CD4-positive, alpha-beta memory T cell (primary cell): ENCODE measurements at places on chromosomes 5 and 9. TPM values are rescaled to one million over a fixed set of nuclear protein-coding genes. Genes with fewer than 3 reads are reported as not detected.

TTLL11 gene
- total RNA-seq = 3.2 TPM

PCDHGA1 gene
- total RNA-seq = 0.58 TPM

- no peak overlapping the region for H3K4me3 ChIP-seq
- no peaks in the 10 kb centered on the region for H3K36me3 ChIP-seq
- no peaks in the 10 kb centered on the region for H3K27me3 ChIP-seq
- H3K27ac ChIP-seq = no peak overlapping the region
Measured at GRCh38 chr5:88507261-88507660, 238.6 kb upstream of the TMEM161B start.

- H3K27me3 ChIP-seq = no peaks in the 10 kb centered on the region
- no peak for DNase-seq
- no peak overlapping the region for H3K4me3 ChIP-seq
- no peaks in the 10 kb centered on the region for H3K4me1 ChIP-seq
- no peaks in the 10 kb centered on the region for H3K36me3 ChIP-seq
Measured at GRCh38 chr9:75933982-75934381, 43.5 kb downstream of the PCSK5 start.

GRCh38 chr5:107325866-107326265 lies 344.9 kb downstream of the EFNA5 start:
- H3K27me3 ChIP-seq = no peaks in the 10 kb centered on the region
- DNase-seq = no peak
- no peaks in the 10 kb centered on the region for H3K36me3 ChIP-seq
- H3K27ac ChIP-seq = no peak overlapping the region

GRCh38 chr9:121952611-121953010 lies 140.5 kb downstream of the TTLL11 start:
- no peaks in the 10 kb centered on the region for H3K4me1 ChIP-seq
- H3K27me3 ChIP-seq = no peaks in the 10 kb centered on the region
- DNase-seq = no peak
- no peak overlapping the region for H3K27ac ChIP-seq
- H3K36me3 ChIP-seq = no peaks in the 10 kb centered on the region

MARVELD2 gene
- 1.1 TPM for total RNA-seq

DNA sequence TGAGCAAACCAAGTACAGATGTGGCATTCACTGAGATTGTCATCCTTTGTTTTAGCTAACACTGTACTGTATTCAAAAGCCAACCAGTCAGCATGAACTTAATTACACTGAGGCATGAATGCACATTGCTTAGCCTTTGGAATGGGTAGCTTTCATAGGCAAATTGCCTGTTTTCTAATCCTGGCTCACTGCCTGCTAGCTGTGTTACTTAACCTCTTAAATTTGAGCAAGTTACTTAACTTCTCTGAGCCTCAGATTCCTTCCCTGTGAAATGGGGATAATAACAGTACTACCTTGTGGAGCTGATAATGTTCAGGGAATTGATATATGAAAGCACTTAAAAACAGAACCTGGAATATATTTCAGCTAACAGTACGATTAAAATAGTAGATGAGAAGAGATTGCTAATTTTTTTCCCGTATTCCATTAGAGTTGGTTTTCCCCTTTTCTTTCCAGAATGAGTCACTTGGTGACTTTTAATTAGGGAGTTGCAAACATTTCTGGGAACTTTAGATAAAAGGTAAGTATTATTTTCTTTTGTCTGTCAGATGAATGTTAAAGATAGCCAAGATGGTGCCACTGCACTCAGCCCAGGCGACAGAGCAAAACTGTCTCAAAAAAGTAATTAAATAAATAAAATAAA lies 43.9 kb downstream of the ARRDC3 start:
- H3K4me1 ChIP-seq = no peaks in the 10 kb centered on the region
- no peak for DNase-seq
- H3K36me3 ChIP-seq = no peaks in the 10 kb centered on the region
- no peak overlapping the region for H3K4me3 ChIP-seq

DNA sequence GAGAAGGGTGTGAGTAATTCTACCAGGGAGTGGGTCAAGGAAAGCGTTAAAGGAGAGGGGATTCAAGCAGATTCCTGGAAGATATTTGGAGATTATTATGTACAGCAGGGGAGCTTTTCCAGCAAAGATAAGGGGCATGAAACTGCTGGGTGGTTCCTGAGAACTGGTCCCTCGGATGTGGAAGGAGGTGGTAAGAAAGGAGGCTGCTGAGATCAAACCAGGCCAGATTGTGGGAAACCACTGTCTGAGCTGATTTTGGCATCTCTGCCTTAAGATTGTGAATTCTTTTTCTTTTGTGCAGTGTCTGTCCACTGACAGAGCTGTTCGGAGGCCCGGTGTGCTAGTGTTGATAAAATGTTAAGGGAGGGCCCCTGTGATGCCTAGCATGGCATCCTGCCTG lies 45.4 kb downstream of the SNX30 start:
- no peaks in the 10 kb centered on the region for H3K36me3 ChIP-seq
- no peak overlapping the region for H3K4me3 ChIP-seq
- peaks cover 6% of the 10 kb centered on the region for H3K4me1 ChIP-seq
- no peaks in the 10 kb centered on the region for H3K27me3 ChIP-seq
- H3K27ac ChIP-seq = no peak overlapping the region

DNA sequence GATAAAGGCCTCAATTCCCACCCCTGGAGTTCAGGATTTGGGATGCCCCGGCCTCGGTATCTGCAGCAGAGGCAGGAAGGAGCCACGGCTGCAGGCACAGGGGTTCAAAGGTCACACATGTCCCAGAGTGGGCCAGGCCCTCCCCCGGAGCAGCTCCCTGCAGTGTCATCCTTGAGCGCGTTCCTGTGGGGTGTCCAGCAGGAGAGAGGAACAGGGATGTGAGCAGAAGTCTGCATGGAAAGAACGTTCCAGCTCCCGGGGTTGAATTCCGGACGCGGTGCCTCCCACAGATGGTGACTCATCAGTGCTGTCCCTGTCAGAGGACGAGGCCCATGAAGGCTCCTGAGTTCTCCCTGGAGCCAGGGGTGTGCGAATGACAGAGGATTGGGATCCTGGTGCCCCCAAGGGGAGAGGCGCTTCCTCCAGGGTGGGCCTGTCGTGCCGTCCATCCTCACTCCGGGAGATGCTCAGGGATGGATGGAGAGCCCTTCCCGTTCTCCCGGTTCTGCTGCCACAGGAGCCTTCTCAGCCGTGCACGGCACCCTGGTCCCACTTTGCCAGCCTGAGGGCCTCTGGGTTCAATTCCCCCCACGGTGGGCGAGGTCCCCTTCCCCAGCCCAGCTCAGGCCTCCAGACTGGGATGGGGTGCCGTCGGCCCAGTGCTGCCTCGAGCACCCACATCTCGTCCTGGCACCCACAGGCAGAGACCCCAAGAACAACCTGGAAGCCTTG lies 3.1 kb downstream of the LCN1 start:
- no peaks in the 10 kb centered on the region for H3K27me3 ChIP-seq
- H3K36me3 ChIP-seq = no peaks in the 10 kb centered on the region
- no peak for DNase-seq
- no peaks in the 10 kb centered on the region for H3K4me1 ChIP-seq

FABP6 gene
- not detected for total RNA-seq

DNA sequence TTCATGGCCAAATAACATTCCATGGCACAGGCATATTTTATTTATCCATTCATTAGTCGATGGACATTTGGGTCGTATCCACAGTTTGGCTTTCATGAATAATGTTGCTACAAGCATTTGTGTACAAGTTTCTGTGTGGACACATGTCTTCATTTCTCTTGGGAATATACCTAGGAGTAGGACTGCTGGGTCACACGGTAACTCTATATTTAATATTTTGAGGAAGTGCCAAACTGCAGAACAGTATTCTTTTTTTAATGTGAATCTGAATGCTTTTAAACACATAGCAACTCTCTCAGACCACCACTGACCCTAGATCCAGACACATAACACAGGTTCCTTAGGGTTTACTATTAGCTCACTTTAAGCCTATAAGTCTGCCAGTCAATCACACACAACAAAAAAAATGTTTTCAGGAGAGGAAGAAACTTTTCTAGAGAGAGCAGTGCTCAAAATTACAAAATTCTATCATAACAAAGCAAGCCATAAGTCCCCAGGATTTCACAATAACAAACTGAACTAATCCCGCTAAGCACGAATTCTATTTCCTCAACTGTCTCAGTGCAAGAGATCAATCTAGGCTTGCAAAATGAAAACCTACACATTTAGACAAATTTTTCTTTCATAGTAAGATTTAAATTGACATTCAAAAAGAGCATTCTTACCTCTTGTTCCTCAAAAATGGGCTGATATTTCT lies 41.8 kb upstream of the GABBR2 start:
- H3K36me3 ChIP-seq = peaks cover 10% of the 10 kb centered on the region
- H3K27ac ChIP-seq = no peak overlapping the region
- H3K27me3 ChIP-seq = no peaks in the 10 kb centered on the region
- H3K4me3 ChIP-seq = no peak overlapping the region
- no peaks in the 10 kb centered on the region for H3K4me1 ChIP-seq
- no peak for DNase-seq

GRCh38 chr5:569868-570361 lies 42.2 kb upstream of the CEP72 start:
- no peaks in the 10 kb centered on the region for H3K27me3 ChIP-seq
- no peak for DNase-seq
- H3K27ac ChIP-seq = no peak overlapping the region

SOWAHA gene
- not detected for total RNA-seq

DNA sequence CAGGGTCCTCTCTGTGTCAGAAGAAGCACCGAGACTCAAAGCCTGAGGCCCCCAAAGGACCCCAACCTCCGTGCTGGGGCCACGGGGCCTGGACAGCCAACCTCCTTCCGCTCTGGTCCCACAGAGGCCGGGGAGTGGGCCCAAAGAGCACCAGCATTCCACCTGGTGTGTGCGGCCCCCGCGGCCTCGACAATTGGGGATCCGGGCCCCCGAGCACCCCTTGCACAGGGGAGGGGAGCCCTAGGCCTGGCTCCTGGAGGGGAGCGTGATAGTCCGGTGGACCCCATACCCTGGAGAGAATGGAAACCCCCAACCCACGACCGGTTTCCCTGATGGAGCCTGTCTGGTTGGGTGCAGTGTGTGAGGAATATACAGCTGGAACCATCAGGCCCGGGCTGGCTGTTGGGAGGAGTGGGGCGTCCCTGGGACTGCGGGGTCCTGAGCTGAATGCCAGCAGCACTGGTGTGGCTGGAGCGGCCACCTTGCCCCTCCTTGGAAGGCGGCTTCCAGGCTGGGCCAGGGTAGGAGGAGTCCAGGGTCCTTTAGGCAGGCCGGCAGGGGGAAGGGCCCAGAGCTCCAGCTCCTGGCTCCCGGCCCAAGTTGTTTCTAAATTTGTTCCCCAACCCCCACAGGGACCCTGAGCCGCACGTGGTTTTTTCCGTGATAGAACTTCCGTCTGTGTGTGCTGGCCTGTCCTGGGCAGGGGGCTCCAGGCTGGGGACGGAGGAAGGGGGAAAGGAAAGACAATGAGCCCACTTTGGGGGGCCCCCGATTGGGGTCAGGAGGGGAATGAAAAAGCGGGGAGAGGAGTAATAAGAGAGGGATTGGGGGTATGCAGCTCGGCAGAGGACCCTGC lies 825 bp upstream of the TOR4A start:
- no peak overlapping the region for H3K27ac ChIP-seq
- H3K4me1 ChIP-seq = peaks cover 13% of the 10 kb centered on the region

GRCh38 chr5:124121198-124121597 lies 609.2 kb downstream of the CSNK1G3 start:
- no peak for DNase-seq
- no peak overlapping the region for H3K4me3 ChIP-seq
- H3K27me3 ChIP-seq = no peaks in the 10 kb centered on the region

EGFL7 gene
- not detected for total RNA-seq

DNA sequence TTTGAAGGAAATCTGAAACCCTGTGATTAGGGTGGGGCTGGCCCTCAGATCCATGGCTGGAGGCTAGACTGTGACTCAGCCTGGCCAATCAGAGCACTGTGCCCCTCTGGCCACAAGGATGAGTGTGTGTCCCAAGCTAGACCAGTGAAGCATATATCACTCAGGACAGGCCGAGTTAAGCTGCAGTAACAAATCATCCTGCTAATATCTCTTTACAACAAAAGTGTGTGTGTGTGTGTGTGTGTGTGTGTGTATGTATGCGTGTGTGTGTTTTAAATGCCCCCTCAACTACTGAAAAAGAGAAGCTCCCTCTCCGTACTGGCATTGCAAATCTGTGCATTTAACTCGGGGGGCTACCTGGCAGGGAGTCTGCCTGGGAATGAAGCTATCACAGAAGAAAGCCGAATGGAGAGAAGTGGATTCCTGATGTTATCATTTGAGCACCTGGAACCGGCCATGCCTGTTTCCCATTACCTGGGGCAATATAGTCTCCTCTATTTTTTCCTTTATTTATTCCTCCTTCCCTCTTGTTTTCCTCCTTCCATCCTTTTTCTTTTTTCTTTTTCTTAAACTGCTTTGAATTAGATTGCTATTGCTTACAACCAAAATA lies 25.6 kb downstream of the STC2 start:
- no peak for DNase-seq
- H3K4me1 ChIP-seq = no peaks in the 10 kb centered on the region
- H3K27ac ChIP-seq = no peak overlapping the region
- no peaks in the 10 kb centered on the region for H3K36me3 ChIP-seq
- no peak overlapping the region for H3K4me3 ChIP-seq
- no peaks in the 10 kb centered on the region for H3K27me3 ChIP-seq

- H3K27me3 ChIP-seq = no peaks in the 10 kb centered on the region
- H3K36me3 ChIP-seq = peaks cover 28% of the 10 kb centered on the region
- no peak overlapping the region for H3K4me3 ChIP-seq
- DNase-seq = no peak
- H3K27ac ChIP-seq = no peak overlapping the region
- H3K4me1 ChIP-seq = no peaks in the 10 kb centered on the region
Measured at GRCh38 chr5:150710165-150710564, 9.3 kb upstream of the RBM22 start.

DNA sequence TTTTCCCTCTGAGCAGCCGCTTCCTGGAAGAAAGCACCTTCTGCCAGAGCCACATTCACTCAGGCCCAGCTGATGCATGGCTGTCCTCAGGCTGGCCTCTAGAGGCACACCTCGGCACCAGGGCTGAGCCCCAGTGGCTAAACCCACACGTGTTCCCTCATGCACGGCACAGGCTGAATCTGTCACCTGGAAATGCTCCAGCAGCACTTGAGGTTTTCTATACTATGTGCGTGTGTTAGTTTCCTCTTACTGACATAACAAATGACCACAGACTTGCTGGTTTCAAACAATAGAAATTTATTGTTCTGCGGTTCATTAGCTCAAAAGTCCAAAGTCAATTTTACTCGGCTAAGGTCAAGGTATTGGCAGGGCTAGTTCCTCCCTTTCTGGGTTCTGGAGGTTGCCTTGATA lies 141.4 kb downstream of the LRRC70 start:
- H3K4me1 ChIP-seq = no peaks in the 10 kb centered on the region
- no peak overlapping the region for H3K4me3 ChIP-seq
- H3K27ac ChIP-seq = no peak overlapping the region

DNA sequence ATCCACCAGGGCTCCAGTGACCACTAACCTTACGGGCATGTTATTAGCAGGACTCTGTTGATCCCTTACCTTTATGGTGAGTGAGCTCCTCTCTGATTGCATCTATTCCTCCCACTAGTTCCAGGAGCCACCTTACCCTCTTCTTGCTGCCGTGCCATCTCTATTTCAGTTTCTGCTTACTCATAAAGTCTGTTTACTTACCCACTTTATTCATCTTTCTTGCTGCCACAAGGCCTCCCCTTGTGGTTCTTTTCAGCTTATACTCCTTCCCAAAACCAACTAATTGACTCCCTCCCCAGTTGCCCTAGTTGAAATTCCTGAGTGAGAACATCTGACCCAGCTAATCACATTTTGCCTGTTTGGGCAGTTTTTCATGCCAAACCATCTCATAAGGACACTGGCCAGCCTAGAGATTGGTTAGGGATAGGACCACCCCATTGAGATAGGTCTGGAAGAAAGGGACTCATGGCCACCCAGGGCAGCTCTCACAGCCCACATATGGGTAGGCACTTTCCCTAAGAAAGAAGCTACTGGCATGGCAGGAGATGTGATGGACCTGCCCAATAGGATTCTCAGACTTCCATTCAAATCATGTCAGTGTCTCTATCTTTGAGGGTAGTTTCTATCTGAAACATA lies 412.7 kb downstream of the EFNA5 start:
- no peak overlapping the region for H3K4me3 ChIP-seq
- H3K27ac ChIP-seq = no peak overlapping the region
- no peaks in the 10 kb centered on the region for H3K36me3 ChIP-seq
- no peak for DNase-seq
- H3K4me1 ChIP-seq = no peaks in the 10 kb centered on the region
